Stimulated activated CD4-positive, alpha-beta T cell treated with anti-CD3 and anti-CD28 coated beads, TNF-alpha, amount 100 ng/mL, for 48 hours (primary cell): ENCODE measurements at places on chromosomes 2 and 18.

DNA sequence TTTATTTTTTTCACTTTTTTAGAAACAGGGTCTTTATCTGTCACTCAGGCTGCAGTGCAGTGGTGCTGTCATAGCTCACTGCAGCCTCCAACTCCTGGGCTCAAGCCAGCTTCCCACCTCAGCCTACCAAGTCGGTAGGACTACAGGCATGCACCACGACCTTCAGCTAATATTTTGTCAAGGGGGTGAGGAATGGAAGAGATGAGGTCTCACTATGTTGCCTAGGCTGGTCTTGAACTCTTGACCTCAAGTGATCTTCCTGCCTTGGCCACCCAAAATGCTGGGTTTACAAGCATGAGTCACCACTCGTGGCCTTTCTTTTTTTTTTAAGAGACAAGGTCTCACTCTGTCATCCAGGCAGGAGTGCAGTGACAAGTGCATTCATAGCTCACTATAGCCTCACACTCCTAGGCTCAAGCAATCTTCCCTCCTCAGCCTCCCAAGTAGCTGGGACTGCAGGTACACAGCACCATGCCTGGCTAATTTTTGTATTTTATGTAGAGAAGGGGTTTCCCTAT is 13.4 kb downstream of the PPP1R7 start:
- no peak for DNase-seq

- DNase-seq, result no peak
Observed at GRCh38 chr2:156189143-156189542, 143.4 kb downstream of the NR4A2 start.

- no peak for DNase-seq
Observed at GRCh38 chr2:136156411-136156810, 38.5 kb upstream of the CXCR4 start.

DNA sequence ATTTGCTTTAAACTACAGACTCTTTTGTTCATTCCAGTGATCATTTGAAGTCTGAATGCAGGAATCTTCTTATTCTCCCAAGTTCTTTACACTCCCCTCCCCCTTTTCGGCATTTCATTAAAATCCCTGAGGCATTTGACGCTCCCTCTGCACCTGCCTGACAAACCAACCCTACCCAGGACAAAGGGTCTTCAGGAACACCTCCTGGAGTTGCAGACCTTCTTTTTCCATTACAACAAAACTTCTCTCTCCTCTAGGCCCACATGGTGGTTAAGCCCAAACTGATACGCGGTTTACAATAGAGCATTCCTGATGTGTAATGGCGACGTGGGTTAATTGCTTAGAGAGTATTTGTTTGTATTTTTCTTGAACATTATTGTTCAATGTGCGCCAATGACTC is 367.4 kb downstream of the FBXO15 start:
- DNase-seq, result no peak

GRCh38 chr2:25367296-25367695 is 25.6 kb upstream of the DNMT3A start:
- DNase-seq, result no peak
